Dermis blood vessel endothelial cell (primary cell): ENCODE measurements at places on chromosomes 1 and 21. TPM values are rescaled to one million over a fixed set of nuclear protein-coding genes. Genes with fewer than 3 reads are reported as not detected.

Gene SLC44A5
- 1.7 TPM in 2 replicates for total RNA-seq

Gene FCRL5
- total RNA-seq: not detected in 2 replicates

GRCh38 chr1:75265792-75266191 is 131.6 kb downstream of the LHX8 start:
- DNase-seq: peak; percentile 71

- DNase-seq: no peak
These were observed 101.7 kb downstream of the KIF26B start for GRCh38 chr1:245256528-245256927.

DNA sequence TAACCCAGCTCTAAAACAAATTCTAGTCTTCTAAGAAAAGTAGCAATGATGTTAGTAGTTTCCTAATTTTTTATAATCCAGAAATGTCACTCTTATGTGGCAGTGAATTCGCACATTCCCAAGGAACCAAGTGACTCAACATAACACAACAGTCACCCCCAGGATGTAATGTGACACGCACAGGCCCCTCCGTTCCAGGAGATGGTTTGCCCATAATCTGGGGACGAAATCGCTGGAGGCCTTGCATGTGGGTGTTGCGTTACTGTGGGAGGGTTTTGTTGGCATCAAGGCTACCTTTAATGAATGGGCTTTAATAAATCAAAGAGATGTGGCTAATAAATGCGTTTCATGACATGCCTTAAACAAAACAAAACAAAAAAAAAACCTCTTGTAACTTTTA is 50.9 kb downstream of the EVA1C start:
- peak; percentile 61 for DNase-seq
